Mesothelial cell of epicardium (in vitro differentiated cells): ENCODE measurements at places on chromosomes 13 and 19. TPM values are rescaled to one million over a fixed set of nuclear protein-coding genes. Genes with fewer than 3 reads are reported as not detected.

The BCAM gene
- total RNA-seq = 346 to 378 TPM (median 355 TPM) in 3 replicates

The ATP4B gene
- not detected in 3 replicates for total RNA-seq

The ZBTB32 gene
- total RNA-seq = not detected in 3 replicates

The OR7C1 gene
- total RNA-seq = not detected in 3 replicates

- H3K4me3 ChIP-seq = no peak overlapping the region
- H3K27ac ChIP-seq = no peak overlapping the region
- peaks cover 24% of the 10 kb centered on the region for H3K27me3 ChIP-seq
- H3K4me1 ChIP-seq = no peaks in the 10 kb centered on the region
- no peak for DNase-seq
Observed at GRCh38 chr13:60627071-60627686, 230.2 kb downstream of the TDRD3 start.

DNA sequence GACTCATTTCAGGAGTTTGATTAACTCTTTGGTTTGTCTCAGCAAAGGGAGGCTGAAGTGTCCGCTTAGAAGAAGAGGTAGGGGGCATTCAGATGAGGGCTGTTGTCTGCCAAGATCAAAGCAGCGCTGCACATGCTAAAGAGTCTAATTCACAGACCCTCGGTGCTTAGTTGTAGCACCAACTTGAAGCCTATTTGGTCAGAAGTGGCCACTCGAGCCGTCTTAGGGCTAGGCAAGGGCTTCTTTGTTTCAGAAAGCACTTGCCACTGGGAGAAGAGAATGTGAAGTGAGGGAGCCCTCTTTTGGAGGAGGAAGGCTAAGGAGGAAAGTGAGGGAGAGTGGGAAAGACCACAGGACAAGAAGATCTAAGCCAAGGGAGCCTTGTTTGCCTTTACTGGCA, 313.4 kb upstream of the TMTC4 start:
- peaks cover 13% of the 10 kb centered on the region for H3K27me3 ChIP-seq
- no peak overlapping the region for H3K4me3 ChIP-seq
- no peak for DNase-seq
- no peaks in the 10 kb centered on the region for H3K36me3 ChIP-seq
- no peak overlapping the region for H3K27ac ChIP-seq
- no peaks in the 10 kb centered on the region for H3K4me1 ChIP-seq

DNA sequence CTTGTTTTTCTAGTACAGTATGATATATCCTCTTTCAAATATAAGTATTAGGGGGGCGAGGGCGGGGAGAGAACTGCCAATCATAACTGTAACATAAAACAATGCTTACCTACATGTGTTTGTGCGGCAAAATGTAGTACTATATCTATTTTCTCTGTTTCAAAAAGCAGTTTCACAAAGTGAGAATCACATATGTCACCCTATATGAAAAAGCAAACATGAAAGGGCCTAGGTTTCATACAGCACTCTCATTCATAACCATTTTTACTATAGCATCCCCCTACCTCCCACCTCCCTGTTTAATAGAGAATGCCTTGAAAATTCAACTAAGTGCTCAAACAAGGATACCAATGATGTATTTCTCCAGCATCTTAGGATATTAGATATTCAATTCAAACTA, 5.2 kb downstream of the TGDS start:
- no peaks in the 10 kb centered on the region for H3K27me3 ChIP-seq
- H3K27ac ChIP-seq = no peak overlapping the region
- H3K4me1 ChIP-seq = peaks cover 17% of the 10 kb centered on the region
- H3K36me3 ChIP-seq = peaks cover 19% of the 10 kb centered on the region
- no peak for DNase-seq
- no peak overlapping the region for H3K4me3 ChIP-seq

- H3K36me3 ChIP-seq = peaks cover 2% of the 10 kb centered on the region
- H3K27ac ChIP-seq = no peak overlapping the region
- no peak overlapping the region for H3K4me3 ChIP-seq
- DNase-seq = no peak
- no peaks in the 10 kb centered on the region for H3K4me1 ChIP-seq
Observed at GRCh38 chr19:45569619-45570421, 14.8 kb downstream of the OPA3 start.

- H3K4me1 ChIP-seq = peaks cover 2% of the 10 kb centered on the region
- no peaks in the 10 kb centered on the region for H3K27me3 ChIP-seq
- no peak overlapping the region for H3K27ac ChIP-seq
- H3K4me3 ChIP-seq = no peak overlapping the region
- no peak for DNase-seq
- no peaks in the 10 kb centered on the region for H3K36me3 ChIP-seq
Observed at GRCh38 chr13:45120967-45121831, 889 bp downstream of the GTF2F2 start.

- H3K27me3 ChIP-seq = no peaks in the 10 kb centered on the region
- no peak for DNase-seq
- no peak overlapping the region for H3K4me3 ChIP-seq
- no peaks in the 10 kb centered on the region for H3K36me3 ChIP-seq
Observed at GRCh38 chr19:2468596-2468995, 7.3 kb upstream of the GADD45B start.

DNA sequence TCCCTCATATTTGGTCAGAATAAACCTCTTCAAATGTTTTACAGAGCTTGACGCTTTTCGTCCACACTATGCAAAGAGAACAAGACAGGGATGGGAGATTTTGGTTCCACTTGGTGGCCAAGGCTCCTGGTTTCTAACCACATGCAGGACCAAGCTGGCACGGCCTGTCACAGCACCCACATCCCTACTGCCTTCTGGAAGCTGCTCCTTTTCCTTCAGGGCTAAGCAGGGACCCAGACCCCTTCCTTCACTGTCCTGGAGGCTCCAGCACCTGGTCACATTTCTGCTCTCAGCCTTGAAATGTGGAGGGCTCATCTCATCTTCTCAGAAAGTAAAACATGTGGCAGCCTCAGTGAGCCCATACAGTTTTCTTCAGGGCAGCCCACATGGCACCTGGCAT, 50.4 kb upstream of the ARHGEF7 start:
- no peak overlapping the region for H3K27ac ChIP-seq
- no peak overlapping the region for H3K4me3 ChIP-seq
- DNase-seq = no peak
- H3K27me3 ChIP-seq = peaks cover 40% of the 10 kb centered on the region
- peaks cover 12% of the 10 kb centered on the region for H3K4me1 ChIP-seq

GRCh38 chr13:27599845-27600553, 20.3 kb downstream of the LNX2 start:
- peaks cover 27% of the 10 kb centered on the region for H3K4me1 ChIP-seq
- peak overlapping the region; percentile 78 for H3K27ac ChIP-seq
- H3K4me3 ChIP-seq = no peak overlapping the region
- H3K36me3 ChIP-seq = no peaks in the 10 kb centered on the region
- H3K27me3 ChIP-seq = no peaks in the 10 kb centered on the region

DNA sequence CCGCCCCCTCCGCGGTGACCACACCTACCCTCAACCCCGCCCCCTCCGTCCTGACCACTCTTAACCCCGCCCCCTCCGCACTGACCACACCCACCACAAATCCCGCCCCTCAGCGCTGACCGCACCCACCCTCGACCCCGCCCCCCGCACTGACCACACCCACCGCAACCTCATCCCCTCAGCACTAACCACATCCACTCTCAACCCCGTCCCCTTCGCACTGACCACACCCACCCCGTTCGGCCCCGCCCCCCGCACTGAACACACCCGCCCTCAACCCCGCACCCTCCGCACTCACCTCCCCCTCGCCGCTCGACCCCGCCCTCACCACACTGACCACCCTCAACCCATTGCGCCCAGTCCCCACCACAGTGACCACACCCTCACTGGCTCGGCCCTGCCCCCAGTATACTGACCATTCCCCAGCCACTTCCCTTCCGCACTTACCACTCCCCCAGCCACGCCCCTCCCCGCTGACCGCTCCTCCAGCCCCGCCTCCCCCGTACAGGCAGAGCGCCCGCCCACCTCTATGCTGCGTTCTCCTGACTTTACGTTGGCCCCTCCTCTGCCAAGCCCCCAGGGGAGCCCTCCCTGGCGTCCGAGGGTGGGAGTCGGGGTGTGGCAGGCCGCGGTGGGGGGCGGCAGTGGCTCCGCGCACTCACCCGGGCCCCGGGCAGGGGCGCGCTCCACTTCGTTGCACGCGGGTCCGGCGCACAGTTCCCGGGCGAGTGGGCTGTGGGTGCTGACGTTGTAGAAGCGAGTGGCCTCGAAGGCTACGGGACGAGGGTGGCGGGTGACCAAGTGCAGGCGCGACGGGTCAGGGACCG, 8.4 kb downstream of the F2RL3 start:
- H3K4me1 ChIP-seq = no peaks in the 10 kb centered on the region
- H3K27ac ChIP-seq = no peak overlapping the region
- H3K27me3 ChIP-seq = peaks cover 46% of the 10 kb centered on the region
